Thoracic aorta (tissue), 2 donors: ENCODE measurements at places on chromosomes 3 and 15. TPM values are rescaled to one million over a fixed set of nuclear protein-coding genes. Genes with fewer than 3 reads are reported as not detected.

DNA sequence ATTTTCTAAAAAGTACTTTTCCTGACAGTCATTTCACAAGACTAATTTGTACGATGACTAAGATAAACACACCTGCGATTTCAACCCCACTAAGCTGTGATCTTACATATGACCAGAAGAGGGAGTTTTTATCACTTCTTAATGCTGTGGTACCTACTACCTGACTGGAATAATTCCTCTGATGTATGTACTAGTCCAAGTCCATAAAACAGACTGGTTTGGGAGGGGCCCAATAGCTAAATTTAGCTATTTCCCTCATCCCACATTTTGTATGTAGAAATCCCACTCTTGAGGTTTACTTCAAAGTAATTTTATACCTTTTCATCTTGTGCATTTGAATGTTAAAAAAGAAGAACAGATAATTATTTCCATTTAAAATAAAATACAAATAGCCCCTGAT, 49.7 kb upstream of the SCAANT1 start:
- H3K4me3 ChIP-seq: no peak overlapping the region
- peaks cover 11% of the 10 kb centered on the region for H3K4me1 ChIP-seq
- DNase-seq: no peak

Gene IQCH
- 0.14 TPM for total RNA-seq

Gene TMEM207
- total RNA-seq: not detected

DNA sequence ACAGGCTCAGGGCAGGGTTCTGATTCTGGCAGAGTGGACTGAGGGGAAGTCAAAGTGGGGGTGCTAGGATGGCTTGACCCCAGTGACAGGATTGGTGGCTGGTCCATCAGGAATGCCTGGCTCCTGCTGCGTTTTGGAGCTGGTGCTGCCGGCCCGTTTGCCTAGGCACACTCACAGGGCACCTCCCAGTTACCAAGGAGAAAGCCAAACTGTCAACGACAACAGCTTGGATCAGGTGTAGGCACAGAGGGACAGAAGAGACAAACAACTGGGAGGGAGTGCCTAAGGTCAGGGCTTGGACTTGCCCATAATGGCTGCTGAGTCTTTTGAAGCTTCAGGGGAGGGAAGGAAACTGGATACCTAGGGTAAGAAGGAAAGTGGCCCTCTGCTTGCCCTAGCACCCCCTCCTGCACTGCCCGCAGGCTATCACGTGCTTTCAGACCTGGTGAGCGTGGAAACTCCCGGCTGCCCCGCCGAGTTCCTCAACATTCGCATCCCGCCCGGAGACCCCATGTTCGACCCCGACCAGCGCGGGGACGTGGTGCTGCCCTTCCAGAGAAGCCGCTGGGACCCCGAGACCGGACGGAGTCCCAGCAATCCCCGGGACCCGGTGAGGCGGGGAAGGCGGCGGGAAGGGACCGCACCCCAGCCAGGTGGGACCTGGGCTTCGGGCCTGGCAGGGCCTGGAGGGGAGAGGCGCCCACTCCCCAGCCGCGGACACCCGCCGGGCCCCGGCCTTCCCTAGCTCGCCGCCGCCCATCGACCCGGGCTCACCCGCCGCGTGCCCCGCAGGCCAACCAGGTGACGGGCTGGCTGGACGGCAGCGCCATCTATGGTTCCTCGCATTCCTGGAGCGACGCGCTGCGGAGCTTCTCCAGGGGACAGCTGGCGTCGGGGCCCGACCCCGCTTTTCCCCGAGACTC, 5.1 kb downstream of the DUOX1 start:
- H3K27me3 ChIP-seq: peaks cover 10% of the 10 kb centered on the region
- DNase-seq: no peak
- peaks cover 12% of the 10 kb centered on the region for H3K4me1 ChIP-seq
- H3K36me3 ChIP-seq: no peaks in the 10 kb centered on the region
- no peak overlapping the region for H3K27ac ChIP-seq

Gene LSMEM2
- total RNA-seq: not detected

DNA sequence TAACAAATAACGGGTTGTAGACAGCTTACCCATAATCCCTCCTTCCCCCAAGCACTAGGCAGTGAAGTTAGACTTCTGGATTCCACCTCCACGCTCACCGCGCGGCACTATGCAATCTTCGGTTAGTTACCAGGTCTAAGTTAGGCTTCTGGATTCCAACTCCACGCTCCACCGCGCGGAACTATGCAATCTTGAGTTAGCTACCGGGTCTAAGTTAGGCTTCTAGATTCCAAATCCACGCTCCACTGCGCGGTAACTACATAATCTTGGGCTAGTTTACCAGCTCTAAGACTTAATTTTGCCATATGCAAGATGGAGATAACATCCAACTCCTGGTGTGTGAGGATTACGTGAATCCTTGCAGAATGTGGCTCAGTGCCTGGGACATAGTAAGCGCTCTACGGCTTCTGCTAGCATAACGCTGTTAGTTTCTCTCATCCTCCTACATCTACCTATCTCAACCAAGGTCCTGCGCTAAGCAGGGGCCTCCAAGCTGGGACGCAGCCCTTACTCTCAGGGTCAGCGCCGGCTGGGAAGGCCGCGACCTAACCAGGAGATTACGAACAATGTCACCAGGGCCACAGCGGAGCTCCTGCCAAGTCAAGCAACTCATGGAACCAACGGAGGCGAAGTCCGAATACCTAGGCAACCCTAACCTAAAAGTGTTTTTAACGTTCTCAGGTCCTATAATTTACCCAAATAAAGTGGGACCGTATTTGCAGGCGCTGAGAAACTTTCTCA, 497 bp upstream of the RPLP1 start:
- H3K27ac ChIP-seq: peak overlapping the region; percentile 97
- peak overlapping the region; percentile 97 for H3K4me3 ChIP-seq
- H3K36me3 ChIP-seq: peaks cover 14% of the 10 kb centered on the region
- DNase-seq: no peak
- peaks cover 26% of the 10 kb centered on the region for H3K4me1 ChIP-seq
